T1000 (cell line): ENCODE measurements at places on chromosomes 3 and 15.

DNA sequence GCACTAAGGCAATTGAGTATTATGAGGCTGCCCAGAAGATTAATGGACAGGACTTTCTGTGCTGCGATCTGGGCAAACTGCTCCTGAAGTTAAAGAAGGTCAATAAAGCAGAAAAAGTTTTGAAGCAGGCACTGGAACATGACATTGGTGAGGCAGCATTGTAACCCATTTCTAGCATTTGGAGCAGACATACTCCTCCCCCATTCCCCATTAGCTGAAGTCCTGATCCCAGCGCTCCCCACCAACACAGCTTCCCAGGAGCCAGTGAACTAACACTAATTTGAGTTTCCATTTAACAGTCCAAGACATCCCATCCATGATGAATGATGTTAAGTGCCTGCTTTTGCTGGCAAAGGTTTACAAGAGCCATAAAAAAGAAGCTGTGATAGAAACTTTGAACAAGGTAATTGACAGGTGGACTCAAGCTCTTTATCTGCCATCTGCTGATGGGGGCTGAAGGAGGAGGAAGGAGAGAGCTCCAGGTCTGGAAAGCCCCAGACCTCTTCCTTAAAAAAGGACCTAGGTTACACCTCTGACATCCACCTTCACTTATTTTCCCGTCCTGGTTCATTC lies 22.6 kb downstream of the CSRNP1 start:
- no peak for DNase-seq

DNA sequence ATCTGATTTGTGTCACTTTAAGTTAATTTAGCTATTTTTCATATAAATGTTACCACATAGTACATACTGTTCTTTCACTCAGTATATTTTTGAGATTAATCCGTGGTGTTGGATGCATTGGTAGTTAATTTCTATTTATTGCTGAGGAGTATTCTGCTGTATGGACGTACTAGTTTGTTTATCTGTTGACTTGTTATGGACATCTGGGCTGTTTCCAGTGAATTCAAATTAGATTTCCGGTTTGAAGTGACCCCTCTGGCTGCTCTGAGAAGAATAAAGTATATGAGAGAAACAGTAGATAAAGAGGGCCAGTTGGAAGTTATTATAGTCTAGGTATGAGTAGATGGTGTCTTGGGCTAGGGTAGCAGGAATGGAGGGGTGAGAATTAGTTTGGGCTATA lies 15.6 kb downstream of the KAT2B start:
- no peak for DNase-seq

- no peak for DNase-seq
Observed at GRCh38 chr15:81786776-81787175, 259.0 kb downstream of the MEX3B start.

GRCh38 chr3:146161663-146162002 lies 649 bp upstream of the PLOD2 start:
- no peak for DNase-seq

DNA sequence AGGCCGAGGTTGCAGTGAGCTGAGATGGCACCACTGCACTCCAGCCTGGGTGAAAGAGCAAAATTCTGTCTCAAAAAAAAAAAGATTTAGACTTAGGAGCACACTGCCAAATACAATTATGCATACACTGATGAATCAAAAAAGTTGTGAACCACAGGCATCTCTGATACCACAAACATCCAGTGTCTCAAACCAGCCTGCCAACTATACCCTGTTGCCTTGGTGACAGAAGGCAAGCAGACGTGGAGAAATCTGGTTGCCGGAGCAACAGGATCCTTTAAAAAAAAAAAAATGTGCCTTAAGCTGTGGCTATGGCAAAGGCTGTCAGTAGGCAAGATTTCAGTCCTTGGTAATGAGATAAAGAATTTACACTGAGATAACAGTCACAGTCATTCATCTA lies 202.3 kb downstream of the NEK10 start:
- DNase-seq = peak; percentile 71

- DNase-seq = no peak
Observed at GRCh38 chr3:869734-870133, 223.1 kb upstream of the CNTN6 start.

- no peak for DNase-seq
Observed at GRCh38 chr15:62059816-62060112, 483 bp downstream of the VPS13C start.
